ENCODE measurements at places on chromosomes 1 and 21.

DNA sequence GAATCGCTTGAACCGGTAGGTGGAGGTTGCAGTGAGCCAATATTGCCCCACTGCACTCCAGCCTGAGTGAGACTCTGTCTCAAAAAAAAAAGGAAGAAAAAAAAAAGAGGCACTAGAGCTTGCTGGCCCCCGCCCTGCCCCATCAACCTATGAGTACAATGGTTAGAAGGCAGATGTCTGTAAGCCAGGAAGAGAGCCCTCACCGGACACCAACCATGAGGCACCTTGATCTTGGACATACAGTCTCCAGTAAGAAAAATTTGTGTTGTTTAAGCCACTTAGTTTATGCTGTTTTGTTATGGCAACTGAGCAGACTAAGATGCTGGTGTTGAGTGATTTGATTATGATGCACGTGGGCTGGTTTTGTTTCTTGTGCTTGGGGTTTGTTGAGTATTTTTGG is 34.2 kb downstream of the DIP2A start:
- no peak for DNase-seq

DNA sequence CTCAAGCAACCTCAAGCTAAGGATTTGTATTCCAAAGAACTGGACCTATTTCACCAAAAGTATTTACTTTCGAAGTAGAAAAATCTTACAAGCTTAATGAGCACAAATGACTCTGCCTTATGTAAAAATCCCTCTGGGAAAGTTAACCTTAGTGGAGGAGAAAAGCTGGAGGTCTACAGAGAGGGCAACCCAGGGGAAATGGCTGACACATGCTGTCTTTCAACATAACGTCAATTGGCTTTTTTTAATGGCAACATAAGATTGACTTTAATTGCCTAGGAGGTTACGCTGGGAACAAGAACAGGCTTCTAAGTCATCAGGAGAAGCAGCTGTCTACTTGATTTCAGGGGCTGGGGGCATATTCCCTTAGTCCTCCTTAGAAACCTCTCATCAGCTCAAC is 52.3 kb downstream of the UTP25 start:
- no peak for DNase-seq

DNA sequence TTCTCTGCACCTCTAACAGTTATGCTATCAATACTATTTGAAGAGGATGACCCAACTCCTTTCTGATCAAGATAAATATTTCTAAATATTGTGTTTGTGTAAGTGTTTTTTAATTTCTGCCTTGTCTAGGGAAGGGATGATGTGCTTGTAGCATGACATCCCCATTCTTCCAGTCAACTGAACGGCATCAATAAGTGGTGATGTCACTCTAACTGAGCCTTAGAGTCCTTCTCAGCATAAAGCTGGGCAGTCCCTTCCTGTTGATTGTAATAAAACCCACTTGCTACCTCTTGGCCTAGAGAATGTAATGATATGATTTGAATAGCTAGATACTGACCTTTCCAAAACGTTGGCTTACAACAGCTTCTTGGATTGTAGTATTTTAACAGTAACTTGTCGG is 52.5 kb upstream of the KCNJ6 start:
- DNase-seq, result no peak

DNA sequence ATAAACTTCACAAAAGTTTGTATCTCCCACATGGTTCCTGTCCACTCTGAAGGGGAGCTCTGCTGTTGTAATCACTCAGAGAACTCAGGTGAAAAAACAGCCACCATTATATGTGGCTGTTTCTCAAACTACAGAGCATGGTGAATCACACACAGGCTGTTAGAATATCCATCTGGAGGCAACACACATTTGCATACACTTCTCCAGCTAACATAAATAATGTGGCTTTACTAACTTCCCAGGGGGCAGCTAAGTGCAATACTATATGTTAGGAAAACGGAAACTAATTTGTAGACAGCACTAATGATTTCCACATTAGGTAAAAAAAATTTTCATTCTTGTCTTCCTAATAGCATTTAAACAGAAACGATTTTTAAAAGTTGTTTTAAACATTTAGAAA is 49.3 kb downstream of the PTGFR start:
- DNase-seq, result no peak

GRCh38 chr1:204292740-204293139 is 67.0 kb downstream of the PLEKHA6 start:
- no peak for DNase-seq

- DNase-seq, result peak; percentile 66
Measured at GRCh38 chr1:229253151-229253974, 17.5 kb upstream of the RAB4A start.

GRCh38 chr1:92291372-92291999 is 7.3 kb downstream of the GLMN start:
- peak; percentile 80 for DNase-seq

GRCh38 chr1:171501305-171502024 is 16.1 kb downstream of the PRRC2C start:
- DNase-seq, result no peak

DNA sequence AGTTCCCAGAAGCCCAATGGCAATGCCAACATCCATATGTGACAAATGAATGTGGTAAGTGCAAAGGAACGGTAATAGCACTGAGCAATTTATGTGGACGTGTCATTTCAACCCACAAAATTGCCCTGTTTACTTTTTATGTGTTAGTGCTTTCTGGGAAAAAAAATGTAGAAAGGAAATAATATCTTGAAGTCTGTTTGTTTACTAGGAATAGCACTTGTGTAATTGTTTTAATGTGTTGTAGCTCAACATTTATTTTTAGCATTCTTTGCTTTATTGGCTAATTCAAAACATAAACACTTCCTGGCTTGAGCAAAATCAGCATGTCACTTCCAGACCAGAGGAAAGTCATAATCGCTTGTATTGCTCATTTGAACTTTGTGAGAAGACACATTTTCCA is 224.8 kb upstream of the KCNK2 start:
- DNase-seq, result no peak

GRCh38 chr21:22898051-22898665 is 1899.9 kb downstream of the NCAM2 start:
- DNase-seq, result peak; percentile 47

DNA sequence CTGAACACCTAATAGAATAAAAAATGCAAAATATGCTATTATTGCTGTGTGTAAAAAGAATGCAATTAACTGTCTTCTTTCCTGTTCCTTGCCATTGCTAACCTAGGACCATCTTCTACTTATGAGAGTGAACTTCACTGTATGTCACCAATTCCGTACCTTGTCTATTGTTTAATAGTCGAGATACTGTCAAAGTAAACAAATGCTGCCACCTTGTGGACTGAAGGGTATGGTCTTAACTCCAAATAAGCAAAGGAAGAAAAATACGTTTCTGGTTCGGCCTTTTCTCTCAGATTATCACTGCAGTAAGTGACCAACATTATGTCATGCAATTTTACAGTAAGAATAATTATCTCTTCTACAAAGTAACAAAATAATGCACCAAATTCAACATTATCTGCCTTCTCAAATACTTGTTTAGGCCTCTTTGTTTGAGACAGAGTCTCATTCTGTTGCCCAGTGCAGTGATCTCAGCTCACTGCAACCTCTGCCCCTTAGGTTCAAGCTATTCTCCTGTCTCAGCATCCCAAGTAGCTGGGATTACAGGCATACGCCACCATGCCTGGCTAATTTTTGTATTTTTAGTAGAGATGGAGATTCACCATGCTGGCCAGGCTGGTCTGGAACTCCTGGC is 133.4 kb downstream of the COP1 start:
- peak; percentile 87 for DNase-seq

GRCh38 chr1:226643611-226644540 is 95.2 kb downstream of the ITPKB start:
- DNase-seq, result peak; percentile 78

GRCh38 chr1:240693036-240693435 is 81.1 kb upstream of the GREM2 start:
- DNase-seq, result no peak

- peak; percentile 84 for DNase-seq
Measured at GRCh38 chr1:12124693-12125421, 41.9 kb upstream of the TNFRSF1B start.

- DNase-seq, result no peak
Measured at GRCh38 chr21:37459575-37459974, 93.0 kb downstream of the DYRK1A start.

- DNase-seq, result peak; percentile 28
Measured at GRCh38 chr1:4825800-4826450, 171.5 kb downstream of the AJAP1 start.

GRCh38 chr21:16198546-16198945 is 468.8 kb downstream of the USP25 start:
- DNase-seq, result no peak

All from hematopoietic multipotent progenitor cell treated with erythropoietin and hydrocortisone succinate and interleukin-3 and kit ligand, for 4 days (in vitro differentiated cells).